ENCODE measurements at places on chromosomes 7 and 10.
A peak's percentile ranks its signal among the peaks of the same experiment; 100 is the strongest.

DNA sequence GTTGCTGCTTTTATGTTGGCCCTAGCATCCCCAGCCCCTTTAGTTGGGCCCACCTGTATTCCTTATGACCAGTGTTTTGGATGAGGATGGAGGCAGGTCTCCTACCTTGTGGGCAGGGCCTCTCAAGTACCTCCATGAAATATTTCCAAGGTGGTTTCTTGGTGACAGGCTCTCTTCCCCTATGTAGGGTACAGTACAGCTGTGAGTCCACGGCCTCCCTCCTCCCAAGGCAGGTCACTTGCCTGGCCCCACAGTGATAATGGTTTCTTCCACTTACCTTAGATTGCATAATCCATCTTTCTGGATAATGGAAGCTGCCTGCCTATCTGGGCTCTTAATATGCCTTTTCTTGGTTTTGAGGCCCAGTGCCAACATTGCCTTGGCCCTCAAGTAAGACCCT, 110.4 kb downstream of the NT5C2 start:
- no peak for DNase-seq

- DNase-seq = no peak
Observed at GRCh38 chr7:121456785-121457359, 60.8 kb upstream of the FAM3C start.

DNA sequence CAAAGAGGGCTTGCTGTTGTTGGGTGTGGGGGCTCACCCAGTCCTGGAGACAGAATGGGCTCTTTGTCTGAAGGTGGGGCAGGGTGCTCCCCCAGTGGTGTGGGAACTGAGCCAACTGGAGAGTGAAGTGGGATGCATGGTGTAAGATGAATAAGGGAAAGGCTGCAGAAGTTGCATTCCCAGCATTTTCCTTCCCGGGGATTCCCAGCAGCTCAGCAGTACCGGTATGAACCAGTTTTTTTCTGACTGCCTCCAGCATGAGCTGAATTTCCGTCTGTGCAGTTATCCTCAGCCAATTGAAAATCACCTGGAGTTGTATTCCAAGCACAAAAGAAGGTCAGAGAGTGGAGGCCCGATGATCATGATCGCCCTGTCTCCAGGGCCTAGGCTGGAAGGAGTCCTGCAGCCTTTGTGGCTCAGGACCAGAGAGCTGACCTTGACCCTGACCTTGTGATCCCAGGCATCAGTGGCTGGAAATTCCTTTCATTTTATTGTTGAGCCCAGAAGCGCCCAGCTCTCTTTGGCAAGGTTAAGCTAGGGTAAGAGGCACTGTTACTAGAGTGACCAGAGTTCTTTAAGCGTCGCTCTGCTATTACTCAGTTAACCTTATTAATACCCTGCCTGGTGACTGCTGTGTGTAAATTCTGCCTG, 33.4 kb downstream of the OGDH start:
- no peak for DNase-seq

- DNase-seq = peak; percentile 81
Observed at GRCh38 chr7:127943541-127944521, 87.4 kb downstream of the LRRC4 start.

- DNase-seq = no peak
Observed at GRCh38 chr7:22176791-22177412, 180.1 kb downstream of the RAPGEF5 start.

GRCh38 chr10:117537436-117537903, 5.1 kb upstream of the EMX2 start:
- DNase-seq = peak; percentile 70

DNA sequence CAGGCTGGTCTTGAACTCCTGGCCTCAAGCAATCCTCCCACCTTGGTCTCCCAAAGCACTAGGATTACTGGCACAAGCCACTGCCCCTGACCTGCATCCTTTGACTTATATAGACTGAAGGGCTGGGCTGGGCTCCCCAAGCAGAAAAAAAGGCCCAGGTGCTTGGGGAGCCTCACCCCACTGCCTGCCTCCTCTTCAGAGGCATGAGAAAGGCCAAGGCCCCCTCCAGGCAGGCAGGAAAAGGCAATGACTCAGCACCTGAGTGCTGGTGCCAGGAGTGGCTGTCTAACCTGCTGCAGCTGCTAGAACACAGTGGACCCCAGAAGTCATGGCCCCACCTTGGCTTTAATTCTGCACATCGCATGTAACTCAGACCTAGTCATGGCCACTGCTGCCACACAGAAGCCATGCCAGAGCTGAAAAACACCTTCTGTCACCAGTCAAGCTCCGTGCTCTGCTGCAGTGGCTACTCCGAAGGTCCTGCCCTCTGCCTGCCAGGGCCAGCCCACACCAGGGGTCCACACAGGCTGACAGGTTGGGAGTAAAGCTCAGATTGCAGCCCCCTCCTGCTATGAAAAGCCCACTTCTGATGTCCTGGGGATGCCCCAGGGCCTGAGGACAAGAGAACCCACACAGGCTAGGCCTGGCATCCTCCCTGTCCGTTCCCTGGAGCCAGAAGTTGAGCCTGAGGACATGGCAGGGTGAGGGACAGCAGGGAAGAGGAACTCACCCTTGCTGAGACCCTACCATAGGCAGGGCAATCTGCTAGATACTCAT, 48.5 kb downstream of the GRID1 start:
- DNase-seq = no peak

- peak; percentile 87 for DNase-seq
Observed at GRCh38 chr7:116797612-116798011, 64.8 kb upstream of the CAPZA2 start.

- DNase-seq = peak; percentile 66
Observed at GRCh38 chr10:88028654-88029053, 165.2 kb downstream of the PTEN start.

DNA sequence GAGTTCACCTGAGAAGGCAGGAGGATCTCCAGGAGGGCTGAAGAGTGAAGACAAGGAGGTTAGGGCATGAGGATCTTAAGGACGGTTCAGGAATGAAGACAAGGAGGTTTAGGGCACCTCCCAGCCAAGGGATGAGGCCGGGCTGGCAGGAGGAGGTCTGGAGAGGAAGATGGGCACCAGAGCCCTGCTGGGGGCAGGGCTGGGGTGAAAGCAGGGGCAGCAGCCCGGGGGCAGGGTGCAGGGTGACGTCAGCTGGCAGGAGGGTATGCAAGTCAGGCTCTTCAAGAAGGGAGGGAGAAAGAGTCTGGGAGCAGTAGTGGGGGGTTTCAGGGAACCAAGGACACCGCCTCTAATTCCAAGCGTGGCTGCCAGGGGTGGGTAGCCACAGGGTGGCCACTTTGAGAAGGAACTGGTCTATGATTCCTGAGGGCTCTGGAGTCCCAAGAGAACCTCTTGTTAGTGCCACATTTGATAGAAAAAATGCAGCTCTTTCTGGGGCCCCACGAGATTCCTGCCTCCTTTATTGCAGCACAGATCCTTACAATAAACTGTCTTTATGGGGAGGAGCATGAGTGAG, 101.6 kb downstream of the C10orf90 start:
- DNase-seq = no peak

- DNase-seq = no peak
Observed at GRCh38 chr7:4957847-4958476, 1.0 kb downstream of the MMD2 start.

DNA sequence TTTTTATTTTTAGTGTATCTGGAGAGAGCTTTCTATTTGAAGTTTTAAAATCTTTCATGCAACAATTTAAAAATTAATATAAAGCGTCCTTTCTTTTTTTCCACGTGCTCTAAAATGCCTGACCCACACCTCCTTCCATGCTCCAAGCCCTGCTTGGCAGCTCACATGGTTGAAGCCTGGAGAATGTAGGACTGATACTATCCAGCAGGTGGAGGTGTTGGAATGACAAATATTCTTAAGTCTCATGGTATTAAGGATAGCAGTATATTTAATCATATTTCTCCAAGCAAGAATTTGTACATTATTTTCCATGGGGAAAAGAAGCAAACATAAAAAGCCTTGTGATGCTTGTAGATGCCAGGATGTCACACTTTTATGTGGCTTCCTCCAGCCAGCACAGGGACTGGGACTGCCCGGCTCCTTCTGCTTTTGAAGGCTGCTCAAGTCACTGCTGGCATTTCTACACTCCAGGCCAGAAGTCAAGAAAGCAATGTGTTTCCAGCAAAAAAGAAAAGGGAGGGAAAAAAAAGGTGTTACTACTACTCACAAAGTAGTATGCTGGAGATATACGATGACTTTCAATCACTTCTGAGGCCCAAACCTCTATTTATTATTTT, 49.7 kb downstream of the BZW2 start:
- DNase-seq = peak; percentile 85

DNA sequence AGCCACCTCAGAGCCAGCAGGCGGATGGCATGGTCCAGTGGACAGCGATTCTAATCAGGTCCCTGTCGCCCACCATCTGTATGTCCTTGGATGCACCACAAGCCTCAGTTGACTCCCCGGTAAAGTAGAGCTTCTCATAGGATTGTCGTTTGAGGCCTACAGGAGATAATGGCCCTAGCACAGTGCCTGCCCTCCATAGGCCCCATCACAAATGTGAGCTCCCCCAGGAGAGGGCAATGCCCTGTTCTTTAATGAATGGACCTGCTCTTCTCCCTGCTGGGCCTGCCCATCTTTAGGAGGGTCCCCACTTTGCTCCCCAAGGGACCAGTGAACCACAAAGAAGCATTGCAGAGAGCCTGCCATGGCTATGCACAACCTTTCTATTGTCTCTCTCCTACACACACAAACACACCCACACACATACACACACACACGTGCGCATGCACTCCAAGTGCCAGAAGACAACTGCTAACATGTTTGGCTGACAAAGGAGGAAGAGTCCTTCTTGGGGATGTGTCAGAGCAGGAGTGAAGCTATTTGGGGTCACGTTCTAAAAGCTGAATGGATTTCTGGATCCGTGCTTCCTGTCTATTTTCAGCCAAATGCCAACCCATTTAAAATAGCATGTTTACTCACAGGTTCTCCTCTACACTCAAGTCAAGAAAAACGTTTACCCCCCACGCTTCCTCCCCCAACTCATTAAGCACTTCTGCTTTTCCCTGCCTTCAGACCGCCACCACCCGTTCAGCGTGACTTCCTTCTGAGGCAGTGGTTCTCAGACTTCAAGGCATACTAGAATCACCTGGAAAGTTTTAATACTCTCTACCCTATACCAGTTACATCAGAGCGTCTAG, 196.1 kb downstream of the GRID1 start:
- DNase-seq = no peak

- no peak for DNase-seq
Observed at GRCh38 chr10:124546055-124546369, 84.4 kb downstream of the LHPP start.

- no peak for DNase-seq
Observed at GRCh38 chr7:101436857-101437576, 74.3 kb downstream of the COL26A1 start.

DNA sequence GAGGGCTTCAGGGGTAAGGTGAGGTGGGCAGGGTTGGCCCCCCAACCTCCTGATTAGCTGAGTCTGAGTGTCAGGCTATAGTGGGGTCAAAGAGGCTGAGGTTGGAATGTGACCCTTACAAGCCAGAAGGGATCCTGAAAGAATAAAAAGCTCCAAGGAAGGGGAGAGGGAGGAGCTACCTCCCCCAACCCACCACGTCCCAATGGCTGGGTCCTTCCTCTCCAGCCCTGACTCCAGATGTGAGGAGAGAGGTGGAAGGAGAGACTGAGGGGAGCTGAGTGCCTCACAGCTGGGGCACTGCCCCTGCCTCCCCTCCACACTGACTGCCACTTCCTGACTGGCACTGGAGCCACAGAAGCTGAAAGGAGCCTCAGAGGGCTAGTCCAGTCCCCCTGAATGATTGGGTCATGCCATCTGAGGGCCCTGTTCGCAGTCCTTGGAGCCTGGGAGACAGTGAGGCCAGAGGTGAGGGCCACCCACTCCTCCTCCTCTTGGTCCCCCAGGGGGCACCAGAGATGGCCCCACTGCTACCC, 20.6 kb downstream of the IMPDH1 start:
- no peak for DNase-seq

DNA sequence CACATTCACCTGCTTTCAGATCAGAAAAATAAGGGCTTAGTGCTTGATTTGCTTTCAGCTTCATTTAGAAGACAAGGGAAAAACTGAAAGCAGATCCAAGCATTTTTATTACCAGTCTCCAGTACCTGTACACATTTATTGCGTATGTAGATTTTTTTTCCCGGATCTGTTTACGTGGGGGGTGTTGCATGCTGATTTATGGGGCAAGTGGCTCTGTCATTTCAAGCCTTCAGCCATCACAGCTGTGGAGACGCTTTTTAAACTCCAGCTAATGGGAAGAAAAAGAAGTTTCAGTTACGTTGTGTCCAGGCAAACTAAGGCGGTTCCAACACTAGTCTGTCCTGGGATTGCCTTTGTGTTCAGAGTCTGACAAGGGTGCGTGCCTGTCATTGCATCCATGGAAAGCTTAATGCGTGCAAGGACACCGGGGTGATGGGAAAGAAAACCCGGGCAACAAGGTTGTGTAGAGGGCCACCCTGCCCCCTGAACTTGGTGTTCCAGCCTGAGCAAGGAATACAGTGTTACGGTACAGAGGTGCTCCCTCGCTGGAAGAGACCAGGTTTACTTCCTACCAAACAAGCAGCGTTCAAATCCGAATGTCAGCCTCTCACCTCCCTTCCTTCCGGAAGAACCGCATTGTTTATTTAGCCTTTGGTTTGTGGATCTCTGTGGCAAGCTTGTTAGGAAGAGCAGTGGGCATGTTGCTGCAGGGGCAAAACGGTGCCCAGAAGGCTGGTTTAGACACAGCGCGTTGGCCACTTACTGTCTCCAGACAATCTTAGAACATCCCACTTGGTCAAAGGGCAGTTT, 128.2 kb downstream of the FGFR2 start:
- no peak for DNase-seq

DNA sequence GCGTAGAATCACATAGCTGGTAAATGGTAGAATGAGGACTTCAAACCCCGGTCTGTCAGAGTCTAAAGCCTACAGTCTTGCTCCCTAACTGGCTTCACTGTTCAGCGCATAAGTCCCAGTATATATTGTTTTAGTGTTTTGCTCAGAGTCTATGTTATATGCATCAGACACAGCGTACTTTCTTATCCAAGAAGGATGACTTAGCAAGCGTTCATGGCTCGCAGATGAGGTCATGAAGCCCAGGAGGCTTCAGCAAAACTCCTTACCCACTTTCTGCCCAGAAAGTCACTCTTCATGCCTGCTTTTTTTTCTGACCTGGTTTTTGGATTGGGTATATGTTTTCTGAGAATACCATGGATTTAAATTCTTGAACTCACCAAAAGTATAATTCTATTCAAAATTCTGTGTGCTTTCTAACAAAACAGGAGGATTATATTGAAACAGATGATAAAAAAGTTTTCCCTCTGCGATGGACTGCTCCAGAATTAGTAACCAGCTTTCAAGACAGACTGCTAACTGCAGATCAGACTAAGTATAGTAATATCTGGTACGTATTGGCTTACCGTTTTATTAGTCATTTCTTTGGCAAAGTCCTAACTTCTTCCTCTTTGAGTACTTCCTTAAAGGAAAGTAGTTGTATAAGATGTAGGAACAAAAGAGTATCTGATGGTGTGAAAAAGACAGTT, 24.6 kb upstream of the BHLHA15 start:
- DNase-seq = no peak

DNA sequence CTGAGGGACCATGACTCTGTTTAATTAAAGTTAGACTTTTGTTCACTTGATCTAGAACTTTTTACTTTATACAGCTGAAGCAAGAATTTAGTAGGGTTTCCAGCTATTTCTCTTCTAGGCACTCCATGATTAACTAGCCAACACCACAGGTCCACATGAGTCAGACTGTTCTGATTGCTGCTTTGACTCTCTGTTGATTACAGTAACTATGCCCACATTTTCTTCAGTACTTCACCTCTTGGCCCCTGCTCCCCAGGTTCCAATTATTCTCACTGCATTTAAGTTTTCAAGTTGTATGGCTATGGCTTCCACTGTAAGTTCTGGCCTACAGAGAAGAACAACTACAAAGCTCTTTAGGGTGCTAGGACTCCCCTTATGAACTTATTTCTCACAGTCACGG, 737.2 kb upstream of the IGFBP3 start:
- no peak for DNase-seq

- DNase-seq = no peak
Observed at GRCh38 chr10:94963901-94964300, 25.4 kb downstream of the CYP2C9 start.

Measured in stomach (tissue), 19 donors.